GOT3 (cell line): ENCODE measurements at places on chromosomes 1 and 21.

DNA sequence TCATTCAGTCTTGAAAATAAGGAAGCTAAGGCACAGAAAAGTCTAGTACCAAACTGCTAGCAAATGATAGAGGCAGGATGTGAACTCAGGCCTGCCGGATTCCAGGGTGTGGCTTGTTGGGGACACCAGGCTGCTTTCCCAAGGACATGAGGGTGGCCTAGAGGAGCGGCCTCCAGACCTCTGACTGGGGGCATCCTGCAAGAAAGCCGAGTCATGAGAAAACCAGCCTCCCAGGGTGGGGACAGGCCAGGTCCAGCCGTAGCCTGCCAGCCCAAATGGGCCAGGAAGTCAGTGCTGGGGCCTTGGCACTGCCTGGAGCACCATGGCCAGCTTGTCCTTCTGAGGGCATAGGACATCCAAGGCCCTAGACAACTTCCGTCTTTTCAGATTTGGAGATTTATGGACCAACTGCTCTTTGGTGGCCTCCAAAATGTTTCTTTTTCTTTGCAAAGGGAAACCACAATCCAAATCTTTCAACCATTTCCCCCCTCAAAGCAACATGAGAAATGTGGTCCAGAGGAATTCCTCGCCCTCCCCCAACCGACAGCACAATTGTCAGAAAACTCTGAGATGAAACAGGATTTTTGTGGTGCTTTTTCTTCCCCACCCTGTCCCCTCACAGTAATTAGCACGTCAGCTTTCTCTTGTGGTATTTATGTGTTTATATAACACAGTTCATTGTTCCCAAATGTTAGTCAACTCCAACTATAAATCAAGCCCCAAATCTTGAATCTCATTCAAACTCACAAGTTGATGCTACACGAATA is 212.3 kb downstream of the KAZN start:
- DNase-seq = no peak

DNA sequence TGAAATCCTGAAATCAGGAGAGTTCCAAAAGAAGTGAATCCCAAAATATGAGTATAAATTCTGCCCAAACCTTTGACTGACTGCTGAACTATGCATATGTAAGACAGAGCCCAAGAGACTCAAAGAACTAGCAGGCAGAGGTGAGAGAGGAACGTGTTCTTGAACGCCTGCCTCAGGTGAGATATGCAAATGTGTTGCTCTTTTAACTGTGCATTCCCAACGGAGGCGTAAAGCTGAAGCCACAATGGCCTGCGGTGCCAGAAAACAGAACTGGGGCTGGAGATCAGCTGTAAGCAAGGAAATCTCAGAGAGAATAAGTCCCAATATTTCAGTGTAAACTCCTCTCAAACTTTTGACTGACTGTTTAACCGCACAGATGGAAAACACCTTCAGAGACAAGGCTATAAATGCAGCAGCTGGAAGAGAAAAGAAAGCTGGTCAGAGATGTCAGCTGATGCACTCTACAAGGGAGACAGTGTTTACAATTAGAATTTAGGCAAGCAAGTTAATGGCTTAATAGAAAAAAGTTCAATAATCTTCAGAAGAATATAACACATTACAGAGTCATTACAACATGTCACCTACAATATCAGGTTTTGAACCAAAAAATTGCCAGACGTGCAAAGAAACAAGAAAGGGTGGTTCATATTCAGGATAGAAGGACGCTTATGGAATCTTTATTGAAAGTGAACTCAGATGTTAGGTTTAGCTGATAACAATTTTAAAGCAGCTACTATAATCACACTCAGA is 43.0 kb upstream of the TRIM67 start:
- no peak for DNase-seq

DNA sequence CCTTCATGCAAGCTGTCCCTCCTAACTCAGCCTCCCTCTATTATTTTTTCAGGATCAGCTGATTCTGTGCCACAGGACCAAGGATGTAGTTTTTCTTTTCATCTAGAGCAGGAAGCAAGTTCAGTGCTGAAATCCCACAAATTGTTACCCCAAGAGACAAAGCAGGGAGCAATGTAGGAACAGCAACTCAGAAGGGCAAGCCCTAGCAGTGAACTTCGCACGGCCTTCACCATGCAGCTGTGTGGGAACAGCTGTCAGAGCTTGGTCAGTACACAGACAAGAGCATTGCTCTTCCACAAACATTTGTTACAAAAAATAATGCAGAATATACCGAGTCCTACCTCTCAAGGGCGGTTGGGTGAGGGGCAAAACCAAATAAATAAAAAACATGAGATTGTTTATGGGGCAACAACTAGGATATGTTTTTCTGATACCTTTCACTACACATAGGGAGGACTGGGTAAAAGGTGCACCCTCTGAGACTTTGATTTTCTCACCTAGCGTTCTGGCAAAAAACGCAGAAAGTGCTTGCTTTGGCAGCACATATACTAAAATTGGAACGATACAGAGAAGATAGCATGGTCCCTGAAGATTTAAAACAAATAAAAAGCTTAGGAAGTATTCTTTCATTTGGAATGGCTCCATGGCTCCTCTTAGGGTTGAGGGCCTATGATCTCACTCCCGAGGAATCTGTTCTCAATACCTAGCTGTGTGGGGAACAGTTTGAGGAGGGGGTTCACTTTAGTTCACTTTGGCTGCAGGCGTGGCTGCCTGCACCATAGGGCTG is 37.1 kb upstream of the ANGPTL7 start:
- no peak for DNase-seq

DNA sequence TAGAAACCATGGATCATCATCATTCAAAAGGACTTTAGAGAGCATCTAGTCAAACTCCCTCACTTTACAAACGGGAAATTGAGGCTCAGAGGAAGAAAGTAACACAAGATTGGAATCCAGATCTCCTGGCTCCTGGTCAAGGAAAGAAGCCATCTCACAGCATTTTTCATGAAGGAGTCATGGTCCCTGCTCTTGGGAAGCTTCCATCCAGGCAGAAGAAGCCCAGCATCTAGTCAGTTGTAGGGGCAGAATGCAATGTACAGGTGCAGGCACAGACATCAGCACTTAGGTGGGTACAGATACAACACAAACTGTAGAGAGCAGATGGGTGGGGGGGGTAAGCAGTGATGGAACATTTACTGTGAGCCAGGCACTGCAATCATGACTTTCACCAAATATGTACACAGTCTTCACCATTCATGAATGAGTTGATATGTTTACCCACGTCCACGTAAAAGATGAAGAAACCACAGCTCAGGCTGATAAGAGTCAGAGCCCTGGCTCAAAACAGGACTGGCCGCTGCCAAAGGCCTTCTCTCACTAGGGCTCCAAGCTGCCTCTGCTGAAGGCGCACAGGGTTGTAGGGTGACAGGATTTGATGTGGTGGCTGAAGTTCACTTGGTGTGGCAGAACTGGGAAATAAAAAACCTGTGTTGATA is 44.0 kb downstream of the OPTC start:
- DNase-seq = no peak

GRCh38 chr1:53477651-53478501 is 18.7 kb downstream of the DMRTB1 start:
- no peak for DNase-seq

DNA sequence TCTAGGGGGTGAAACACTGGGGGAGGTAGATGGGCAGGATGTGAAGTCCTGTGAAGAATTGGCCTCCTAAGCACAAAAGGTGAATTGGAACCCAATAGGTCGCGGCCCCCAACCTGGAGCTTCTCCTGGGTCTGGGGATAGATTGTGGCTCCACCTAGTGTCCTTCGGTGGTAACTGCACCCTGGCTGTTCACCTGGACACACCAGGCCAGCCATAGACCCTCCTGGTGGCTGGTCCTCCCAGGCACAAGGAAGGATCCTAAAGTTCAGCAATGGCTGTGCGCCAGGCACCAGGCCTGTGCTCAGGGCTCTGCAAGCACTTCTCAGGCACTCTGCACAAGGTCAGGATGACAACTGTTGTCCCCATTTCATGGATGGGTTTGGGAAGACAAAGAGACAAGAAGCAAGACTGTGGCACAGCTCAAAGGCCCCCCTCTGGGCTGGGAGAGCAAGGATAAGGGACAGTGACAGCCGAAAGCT is 13.5 kb downstream of the ESPN start:
- no peak for DNase-seq

GRCh38 chr1:70033266-70033873 is 172.0 kb downstream of the LRRC40 start:
- DNase-seq = no peak

GRCh38 chr1:39608921-39609320 is 30.5 kb downstream of the HEYL start:
- no peak for DNase-seq

- no peak for DNase-seq
Measured at GRCh38 chr1:92502247-92502646, 15.5 kb upstream of the GFI1 start.

DNA sequence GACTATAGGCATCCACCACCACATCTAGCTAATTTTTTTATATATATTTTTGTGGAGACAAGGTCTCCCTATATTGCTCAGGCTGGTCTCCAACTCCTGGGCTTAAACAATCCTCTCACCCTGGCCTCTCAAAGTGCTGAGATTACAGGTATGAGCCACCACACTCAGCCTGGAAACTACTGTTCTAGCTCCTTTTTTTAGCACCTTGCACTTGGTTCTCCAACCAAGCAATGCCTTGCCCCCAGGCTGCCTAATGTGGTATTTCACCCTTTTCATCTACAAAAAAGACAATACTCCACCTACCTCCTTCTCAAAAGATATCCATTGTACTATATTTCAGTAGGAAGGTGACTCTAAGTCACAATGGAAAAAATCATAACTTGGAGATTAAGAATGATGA is 6.7 kb downstream of the ARNT start:
- DNase-seq = no peak

DNA sequence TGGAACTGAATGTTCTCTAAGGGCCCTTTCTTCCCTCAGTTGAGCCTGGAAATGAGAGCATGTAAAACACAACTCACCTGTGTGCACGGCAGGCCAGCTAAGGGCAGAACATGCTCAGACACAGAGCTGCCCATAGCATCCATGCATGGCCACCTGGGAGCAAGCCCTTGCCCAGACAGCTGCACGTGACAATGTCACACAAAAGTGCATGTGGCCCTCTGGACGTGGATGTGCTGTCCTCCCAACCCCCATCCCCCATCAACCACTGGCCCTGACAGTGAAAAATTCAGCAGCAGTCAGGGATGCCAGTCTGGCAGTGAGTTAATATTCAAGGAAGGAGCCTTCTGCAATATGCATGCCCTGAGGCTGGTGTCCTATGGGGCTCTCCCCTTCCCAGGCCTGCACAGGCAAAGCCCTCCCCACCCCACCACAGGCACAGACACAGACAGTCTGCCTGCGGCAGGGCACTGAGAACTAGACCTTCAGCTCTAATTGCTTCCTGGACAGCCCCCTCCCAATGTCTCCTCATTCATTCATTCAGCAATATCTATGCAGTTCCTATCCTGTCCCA is 14.6 kb upstream of the COL16A1 start:
- DNase-seq = no peak

GRCh38 chr1:216830424-216831210 is 107.4 kb upstream of the ESRRG start:
- DNase-seq = no peak

DNA sequence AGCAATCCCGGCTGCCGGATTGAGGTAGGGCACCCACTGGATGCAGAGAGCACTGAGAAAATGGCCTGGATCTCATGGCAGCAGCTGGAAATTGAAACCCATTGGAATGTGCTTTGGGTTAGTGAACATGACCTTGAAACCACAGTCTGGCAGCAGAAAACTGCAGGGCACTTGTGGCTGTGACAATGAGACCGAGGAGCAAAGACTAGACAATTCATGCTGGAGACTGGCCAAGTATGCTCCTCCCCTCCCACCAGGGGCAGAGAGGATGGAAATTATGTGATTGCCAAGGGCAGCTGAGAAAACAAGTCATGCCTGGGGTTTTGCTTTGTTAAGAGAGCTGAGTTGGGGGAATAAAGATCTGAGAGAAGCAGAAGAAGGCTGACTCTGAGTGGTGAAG is 60.7 kb downstream of the ZNF697 start:
- DNase-seq = no peak

DNA sequence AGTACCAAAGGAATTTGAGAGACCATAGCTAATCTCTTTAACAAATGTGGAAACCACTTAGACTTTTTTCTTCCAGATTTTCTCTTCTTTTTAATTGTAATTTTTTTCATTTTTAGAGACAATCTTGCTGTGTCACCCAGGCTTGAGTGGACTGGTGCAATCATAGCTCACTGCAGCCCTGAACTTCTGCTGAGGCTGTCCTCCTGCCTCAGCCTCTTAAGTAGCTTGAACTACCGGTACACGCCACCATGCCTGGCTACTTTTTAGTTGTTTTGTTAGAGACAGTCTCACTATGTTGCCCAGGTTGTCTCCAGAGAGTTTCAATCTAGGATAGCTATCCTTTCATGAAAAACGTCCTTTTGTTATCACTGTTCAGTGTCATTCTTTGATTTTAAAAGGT is 15.0 kb downstream of the PRRC2C start:
- no peak for DNase-seq

DNA sequence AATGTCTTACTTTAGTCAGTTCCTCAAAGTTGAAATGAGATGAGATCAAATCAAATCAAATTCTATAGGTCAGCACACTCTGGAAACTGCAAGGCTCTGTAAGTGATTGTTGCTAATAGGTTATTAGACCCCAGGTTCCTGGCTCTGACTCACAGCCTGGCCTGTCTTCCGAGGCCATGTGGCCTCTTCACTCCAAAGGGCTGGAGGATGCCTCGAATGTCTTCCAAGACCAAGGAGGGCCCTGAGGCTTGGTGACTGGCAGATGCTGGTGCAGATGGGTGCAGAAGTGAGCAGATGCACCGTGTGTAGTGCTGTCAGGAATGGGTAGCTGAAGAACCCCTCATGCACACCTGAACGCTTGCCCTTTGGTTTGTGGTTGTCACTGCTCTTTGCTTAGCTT is 113.4 kb downstream of the MAB21L3 start:
- no peak for DNase-seq

DNA sequence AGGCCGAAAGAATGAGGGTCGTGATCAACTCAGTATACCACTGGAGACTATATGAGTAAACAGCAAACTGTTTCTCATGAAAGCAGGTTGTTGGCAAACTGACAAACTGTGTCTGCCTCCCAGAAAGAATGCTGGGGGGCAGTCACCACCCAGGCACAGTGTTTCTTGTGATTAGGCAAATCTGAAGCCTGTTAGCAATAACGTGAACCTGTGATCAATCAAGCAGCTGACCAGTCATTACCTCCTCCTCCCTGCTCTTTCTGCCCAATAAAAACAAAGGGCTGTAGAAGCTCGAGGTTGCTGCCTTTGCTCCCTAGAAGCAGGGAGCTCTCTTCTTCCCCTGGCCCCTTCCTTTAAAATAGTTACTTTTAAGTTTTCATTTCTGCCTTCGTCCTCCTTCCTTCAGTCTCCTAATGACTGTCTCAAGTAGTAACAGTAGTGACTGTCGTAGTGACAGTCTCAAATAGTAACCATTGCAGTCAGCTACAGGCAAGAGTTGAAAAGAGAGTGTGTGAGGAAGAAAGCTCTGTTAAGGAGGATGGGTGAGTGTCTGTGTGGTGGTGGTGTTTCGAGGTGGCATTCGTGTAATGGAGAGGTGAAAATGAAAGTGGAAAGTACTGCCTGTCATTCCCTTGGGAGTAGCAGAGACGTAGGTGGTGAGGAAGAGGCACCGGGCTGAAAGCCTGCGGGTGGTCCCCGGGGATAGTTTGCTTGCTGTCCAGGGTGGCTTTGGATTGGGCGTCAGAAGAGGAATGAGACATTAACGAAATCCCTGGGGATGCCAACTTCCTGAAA is 14.5 kb downstream of the HHAT start:
- DNase-seq = no peak
